GDM1 (cell line): ENCODE measurements at places on chromosomes 16 and 17.

GRCh38 chr16:30958175-30959079 is 873 bp downstream of the SETD1A start:
- no peak for DNase-seq

DNA sequence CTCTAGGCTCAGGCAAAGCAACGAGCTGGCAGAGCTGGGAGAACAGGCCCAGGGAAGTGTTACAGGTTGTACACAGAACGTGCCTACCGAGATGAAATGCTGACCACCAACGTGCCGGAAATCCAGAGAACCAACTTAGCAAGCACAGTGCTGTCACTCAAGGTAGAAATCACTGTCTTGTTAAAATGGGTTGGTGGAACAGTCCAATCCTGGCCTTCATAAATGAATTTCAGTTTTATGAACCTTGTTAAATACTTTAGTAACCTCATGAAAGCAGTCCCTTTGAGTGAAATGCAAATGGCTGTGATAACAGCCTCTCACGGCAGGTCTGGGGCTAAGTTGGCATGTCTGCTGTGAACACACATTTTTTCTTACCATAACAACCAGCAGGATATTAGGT is 29.0 kb downstream of the ETV4 start:
- DNase-seq, result no peak

DNA sequence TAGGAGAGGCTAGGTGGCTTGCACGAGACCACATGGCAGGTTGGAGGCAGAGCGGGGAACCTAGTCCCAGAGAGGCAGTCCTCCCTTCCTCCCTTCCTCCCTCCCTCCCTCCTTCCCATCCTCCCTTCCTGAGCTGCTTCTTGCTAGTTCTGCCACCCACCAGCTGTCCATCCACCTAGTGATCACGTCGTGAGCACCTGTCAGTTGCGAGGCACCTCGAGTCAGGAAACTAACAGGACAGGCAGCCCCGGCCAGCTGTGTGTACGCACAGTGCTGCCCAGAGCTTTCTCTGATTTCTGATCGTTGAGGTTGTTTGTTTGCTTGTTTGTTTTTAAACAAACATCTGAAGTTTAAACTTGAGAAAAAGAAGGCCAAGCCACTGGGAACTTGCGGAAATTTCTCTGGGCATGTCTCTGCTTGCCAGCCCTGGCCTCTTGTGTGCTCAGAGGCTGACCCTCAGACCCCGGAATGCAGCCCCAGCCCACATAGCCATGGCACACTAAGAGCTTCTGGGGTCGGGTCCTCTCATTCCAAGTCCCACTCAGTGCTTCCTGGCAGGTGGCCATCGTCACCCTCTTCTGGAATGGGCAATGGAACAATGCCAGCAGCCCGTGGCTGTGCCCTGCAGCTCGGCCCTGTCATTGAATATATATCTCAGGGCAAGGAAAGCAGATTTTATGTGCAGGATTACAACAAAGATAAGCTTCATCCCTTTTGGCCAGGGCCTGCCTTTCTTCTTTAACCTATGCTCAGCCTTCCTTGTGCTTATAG is 174.0 kb downstream of the KATNIP start:
- DNase-seq, result no peak

- no peak for DNase-seq
These were observed 58.3 kb downstream of the SREBF1 start for GRCh38 chr17:17778308-17779014.

DNA sequence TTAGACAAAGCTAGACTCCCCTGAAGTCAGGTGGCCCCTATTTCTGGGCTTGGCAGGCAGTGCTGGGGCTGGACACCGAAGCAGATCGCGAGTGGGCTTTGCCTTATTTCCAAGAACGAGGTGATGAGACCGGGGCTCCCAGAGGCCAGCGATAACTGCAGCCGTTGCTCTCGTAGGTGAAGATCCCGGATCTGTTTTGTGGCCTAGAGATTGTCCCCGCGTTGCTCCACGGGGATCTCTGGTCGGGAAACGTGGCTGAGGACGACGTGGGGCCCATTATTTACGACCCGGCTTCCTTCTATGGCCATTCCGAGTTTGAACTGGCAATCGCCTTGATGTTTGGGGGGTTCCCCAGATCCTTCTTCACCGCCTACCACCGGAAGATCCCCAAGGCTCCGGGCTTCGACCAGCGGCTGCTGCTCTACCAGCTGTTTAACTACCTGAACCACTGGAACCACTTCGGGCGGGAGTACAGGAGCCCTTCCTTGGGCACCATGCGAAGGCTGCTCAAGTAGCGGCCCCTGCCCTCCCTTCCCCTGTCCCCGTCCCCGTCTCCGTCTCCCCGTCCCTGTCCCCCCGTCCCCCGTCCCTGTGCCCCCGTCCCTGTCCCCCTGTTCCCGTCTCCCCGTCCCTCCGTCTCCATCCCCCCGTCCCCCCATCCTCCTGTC is 1.5 kb upstream of the TBCD start:
- DNase-seq, result no peak

- DNase-seq, result no peak
These were observed 2.2 kb downstream of the NR1D1 start for GRCh38 chr17:40097931-40098845.

DNA sequence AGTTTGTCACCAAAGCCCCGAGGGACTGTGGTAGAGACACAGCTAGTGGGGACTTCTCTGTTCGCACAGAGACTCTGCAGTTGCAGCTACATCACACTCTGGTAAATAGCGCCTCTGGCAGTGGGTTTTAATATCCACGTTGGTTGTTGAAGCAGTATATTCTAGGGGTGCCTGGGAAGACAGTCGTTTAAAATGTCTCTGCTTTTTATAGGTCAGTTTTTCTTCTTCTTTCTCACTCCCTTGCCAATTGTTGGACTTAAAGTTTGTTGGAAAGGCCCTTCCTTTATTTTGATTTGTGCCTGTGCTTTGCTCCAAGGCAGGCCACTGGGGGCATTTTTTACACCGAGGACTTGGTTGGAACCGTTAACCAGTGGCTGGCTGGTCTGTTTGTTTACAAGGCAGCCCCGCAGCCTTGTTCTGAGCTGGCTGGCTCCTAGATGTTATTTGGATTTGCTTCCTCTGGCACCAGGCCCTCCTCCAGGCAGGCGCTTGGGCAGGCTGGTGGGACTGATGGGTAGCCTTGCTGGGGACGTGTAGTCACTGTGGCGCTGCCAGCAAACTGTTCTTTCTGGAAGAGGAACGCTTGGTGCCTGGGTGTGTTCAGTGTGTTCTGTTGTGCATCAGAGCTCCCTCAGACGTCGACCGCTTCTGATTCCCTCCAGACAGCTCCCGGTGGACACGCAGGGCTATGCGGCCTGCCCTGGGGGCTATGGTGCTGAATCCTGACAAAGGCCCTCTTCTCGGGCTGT is 218.2 kb upstream of the CHMP6 start:
- no peak for DNase-seq

DNA sequence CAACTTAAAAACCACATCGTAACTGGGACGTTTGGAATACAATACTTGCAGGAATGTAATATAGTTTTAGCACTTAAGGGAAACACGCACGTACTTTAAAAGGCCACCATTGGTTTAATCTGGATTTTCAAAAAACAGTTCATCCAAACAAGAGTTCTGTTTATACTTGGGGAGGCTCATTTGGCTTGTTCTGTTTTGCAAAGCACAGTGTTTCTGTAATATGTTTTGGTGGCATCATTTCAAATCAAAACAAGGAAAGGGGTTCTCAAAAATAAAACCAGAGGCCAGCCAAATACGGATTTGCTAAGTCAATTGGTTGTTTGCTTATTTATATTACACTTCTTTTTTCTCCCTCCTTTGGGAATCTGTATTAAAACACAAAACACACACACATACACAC is 656.1 kb upstream of the SOX9 start:
- no peak for DNase-seq

DNA sequence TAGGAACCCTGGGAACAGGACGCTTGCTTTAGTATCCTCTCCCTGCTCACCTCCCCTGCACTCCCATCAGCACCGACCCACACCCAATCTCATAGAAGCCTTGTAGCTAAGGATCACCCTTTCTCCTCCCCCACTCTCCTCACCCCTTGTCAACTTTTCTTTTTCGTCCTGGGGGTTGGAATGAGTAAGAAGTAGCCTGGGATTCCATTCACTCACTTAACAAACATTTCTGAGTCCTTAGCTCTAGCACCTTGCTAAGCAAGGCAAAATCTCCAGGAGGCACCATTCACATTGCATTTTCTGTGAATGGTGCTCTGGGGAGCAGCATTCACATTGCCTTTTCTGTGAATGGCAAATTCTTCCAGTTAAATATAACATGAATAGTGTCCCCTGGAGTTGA is 1.1 kb upstream of the PGAP3 start:
- DNase-seq, result no peak

- no peak for DNase-seq
These were observed 1.8 kb downstream of the LCAT start for GRCh38 chr16:67942200-67942509.

DNA sequence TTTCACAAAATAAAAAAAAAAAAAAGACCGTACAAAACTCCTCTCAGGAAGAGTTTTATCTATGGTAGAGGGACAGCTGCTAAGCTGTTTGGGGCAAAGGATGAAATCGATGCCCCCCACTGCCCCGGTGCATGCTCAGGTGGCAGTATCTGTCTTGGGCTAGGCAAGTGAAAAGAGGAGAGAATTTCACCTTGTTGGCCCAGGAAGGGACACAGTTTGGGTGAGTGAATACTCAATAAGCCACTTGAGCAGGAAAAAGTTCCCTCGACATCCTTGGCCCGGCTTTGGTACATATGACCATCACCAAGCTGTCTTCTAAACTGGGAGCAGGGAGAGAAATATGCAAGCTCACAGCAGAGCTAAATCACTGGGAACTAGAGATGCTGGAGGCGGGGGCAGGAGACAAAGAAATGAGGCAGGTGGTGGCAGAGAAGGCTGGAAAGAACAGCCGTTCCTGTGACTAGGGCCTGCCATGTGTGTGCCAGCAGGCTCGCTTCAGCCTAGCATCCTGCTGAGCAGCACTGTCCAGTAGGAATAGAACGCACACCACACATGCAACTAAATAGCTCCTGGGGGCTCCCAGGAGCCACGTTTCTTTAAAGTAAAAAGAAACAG is 8.2 kb upstream of the EIF1 start:
- DNase-seq, result no peak

DNA sequence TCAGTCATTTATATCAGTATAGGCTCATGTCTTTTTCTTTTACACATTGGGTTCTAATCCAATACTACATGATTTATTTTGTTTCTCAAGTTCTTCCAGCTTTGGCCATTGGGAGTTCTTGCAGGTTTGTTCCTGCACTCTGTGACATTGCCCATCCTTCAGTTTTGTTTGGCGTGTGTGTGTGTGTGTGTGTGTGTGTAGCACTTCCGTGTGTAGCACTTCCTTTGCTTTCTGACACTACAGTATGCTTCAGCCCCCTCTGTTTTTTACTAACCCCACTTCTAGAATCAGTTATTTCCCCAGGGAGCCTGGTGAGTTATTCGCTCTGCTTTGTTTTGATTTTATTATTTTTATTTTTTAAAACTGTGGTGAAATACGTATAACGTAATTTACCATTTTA is 75.6 kb upstream of the LGALS9 start:
- no peak for DNase-seq
